ENCODE measurements at places on chromosomes 2 and 18. TPM values are rescaled to one million over a fixed set of nuclear protein-coding genes. Genes with fewer than 3 reads are reported as not detected.

The ABCG5 gene
- not detected for total RNA-seq

The SERPINB12 gene
- total RNA-seq, result not detected

The GALNT3 gene
- 1.3 TPM for total RNA-seq

The UGT1A4 gene
- total RNA-seq, result not detected

The SCN3A gene
- total RNA-seq, result 22.2 TPM

The GPR17 gene
- not detected for total RNA-seq

The CFC1 gene
- 1.8 TPM for total RNA-seq

The TRIM54 gene
- total RNA-seq, result 2.0 TPM

The UGT1A5 gene
- total RNA-seq, result not detected

The RBKS gene
- total RNA-seq, result 1.2 TPM

The SLC9A4 gene
- total RNA-seq, result 0.12 TPM

The DSEL gene
- 12.2 TPM for total RNA-seq

The CFAP65 gene
- 1.1 TPM for total RNA-seq

The CHRND gene
- total RNA-seq, result 2.2 TPM

The BMP10 gene
- total RNA-seq, result not detected

The ACTG2 gene
- not detected for total RNA-seq

The EVX2 gene
- total RNA-seq, result 0.76 TPM

The ADCY3 gene
- 76.2 TPM for total RNA-seq

The PLEKHA3 gene
- total RNA-seq, result 26.3 TPM

The SCG2 gene
- 38.7 TPM for total RNA-seq

The CCDC141 gene
- total RNA-seq, result 0.51 TPM

The PLCL1 gene
- total RNA-seq, result 28.8 TPM

The LPIN1 gene
- total RNA-seq, result 142 TPM

The RAB6C gene
- total RNA-seq, result 0.25 TPM

The WNT10A gene
- total RNA-seq, result 0.17 TPM

The DLGAP1 gene
- total RNA-seq, result 13.6 TPM

The TMSB10 gene
- total RNA-seq, result 3,273 TPM

The PLB1 gene
- not detected for total RNA-seq

The ANKRD29 gene
- total RNA-seq, result not detected

The POTEE gene
- total RNA-seq, result 1.4 TPM

The DYNAP gene
- not detected for total RNA-seq

All from glutamatergic neuron (in vitro differentiated cells).